ENCODE measurements at places on chromosomes 16 and 17. TPM values are rescaled to one million over a fixed set of nuclear protein-coding genes. Genes with fewer than 3 reads are reported as not detected.
A peak's percentile ranks its signal among the peaks of the same experiment; 100 is the strongest.

DNA sequence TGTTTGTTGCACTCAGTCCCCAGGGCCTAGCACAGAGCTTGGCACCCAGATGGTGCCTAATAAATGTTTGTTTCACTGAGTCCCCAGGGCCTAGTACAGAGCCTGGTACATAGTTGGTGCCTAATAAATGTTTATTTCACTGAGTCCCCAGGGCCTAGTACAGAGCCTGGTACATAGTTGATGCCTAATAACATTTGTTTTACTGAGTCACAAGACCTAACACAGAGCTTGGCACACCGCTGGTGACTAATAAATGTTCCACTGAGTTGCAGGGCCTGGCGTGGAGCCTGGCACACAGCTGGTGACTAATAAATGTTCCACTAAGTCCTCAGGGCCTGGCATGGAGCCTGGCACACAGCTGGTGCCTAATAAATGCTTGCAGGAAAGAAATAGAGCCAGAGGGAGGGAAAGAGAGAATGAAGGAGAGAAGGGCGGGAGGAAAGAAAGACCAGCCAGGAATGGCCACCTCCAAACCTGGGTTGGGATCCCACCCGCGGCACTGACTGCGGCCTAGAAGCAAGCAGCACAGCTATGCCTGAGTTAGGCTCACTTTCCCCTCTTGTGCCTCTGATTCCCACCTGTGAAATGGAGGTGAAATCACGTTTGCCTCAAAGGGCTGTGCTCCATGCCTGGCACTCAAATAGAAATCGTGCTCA, 7.5 kb downstream of the SLC5A11 start:
- DNase-seq: peak; percentile 22

DNA sequence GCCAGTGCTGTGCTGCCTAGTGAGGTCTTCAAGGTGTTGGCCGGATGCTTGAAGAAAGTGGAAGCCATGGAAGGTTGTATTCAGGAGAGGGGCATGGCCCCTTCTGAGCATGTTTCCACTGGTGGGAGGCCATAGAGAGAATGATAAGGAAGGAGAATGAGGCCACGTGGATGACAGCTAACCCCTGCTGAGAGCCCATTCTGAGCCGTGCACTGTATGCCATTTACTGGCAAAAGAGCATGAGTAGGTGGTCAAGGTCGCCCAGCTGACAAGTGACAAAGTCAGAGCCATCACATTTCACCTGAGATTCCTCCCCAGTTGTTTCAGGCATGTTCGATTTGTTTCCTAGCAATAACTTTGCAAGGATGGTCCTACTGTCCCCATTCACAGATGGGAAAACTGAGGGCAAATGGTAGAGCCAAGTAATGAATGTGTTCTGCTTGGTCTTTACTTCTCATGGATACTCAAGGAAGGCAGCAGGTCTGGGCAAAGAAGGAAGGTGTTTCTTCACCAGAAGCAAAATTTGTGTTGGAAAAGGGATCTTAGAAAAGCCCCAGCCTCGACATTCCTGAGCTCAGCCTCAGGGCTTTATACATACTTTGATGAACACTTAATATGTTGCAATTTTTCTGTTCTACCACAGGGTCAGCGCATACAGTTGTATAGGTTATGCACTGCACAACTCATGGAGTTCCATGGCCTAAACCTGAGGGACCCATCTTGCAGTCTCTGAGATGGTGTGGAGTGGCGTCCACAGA, 10.5 kb upstream of the NKD1 start:
- no peak for DNase-seq

Gene CRYBA1
- total RNA-seq: not detected

DNA sequence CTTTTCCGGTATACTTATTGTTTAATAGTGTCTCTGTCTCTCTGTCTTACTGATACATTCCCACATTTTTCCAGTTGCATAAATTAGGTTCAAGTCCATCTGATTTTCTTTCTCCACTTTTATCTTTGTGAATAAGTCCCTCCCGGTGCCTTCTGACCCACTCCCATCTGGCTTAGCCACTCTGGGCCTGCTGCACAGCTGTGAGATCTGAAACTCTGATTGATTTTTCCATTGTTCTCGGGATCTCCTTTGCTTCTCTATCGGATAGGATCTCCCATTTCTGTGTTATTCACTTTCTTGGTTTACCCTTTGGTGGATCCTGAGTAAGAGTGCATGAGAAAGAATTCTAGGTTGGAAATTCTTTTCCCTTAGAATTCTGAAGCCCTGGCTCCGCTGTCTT, 8.6 kb downstream of the UTP4 start:
- DNase-seq: no peak

Gene PDXDC1
- total RNA-seq: 61.0 TPM

DNA sequence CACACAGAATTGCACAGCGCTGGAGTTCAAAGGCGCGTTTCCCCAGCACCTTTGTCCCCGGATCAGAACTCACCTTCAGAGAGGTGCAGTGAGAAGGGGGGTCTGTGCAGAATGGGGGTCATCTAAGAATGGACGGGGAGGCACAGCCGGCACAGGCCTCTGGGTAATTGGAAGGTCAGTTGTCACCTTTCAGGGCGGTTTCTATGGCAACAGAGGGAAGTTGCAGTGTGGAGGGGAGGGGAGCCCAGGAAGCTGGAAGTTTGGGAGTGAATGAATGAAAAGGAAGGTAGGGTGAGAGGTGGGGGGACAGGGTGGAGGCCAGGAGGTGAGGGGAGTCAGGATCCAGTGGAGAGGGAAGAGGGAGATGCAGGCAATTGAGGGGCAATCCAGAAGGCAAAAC, 12.4 kb upstream of the KCNG4 start:
- no peak for DNase-seq

Measured in fibroblast of the aortic adventitia (primary cell).